Activated CD4-positive, alpha-beta T cell treated with anti-CD3 and anti-CD28 coated beads, Interleukin-2, Interleukin-6, amounts not matched to agents 100 ng/mL and 50 ng/mL, durations not matched to agents 16 hours and 8 hours (primary cell): ENCODE measurements at places on chromosomes 12 and 14.
A peak's percentile ranks its signal among the peaks of the same experiment; 100 is the strongest.

- peak; percentile 44 for DNase-seq
Measured at GRCh38 chr12:64714551-64714968, 44.6 kb downstream of the GNS start.

GRCh38 chr14:80624581-80624980 is 317.0 kb downstream of the CEP128 start:
- no peak for DNase-seq

- peak; percentile 10 for DNase-seq
Measured at GRCh38 chr14:34554540-34555250, 15.2 kb upstream of the EAPP start.

DNA sequence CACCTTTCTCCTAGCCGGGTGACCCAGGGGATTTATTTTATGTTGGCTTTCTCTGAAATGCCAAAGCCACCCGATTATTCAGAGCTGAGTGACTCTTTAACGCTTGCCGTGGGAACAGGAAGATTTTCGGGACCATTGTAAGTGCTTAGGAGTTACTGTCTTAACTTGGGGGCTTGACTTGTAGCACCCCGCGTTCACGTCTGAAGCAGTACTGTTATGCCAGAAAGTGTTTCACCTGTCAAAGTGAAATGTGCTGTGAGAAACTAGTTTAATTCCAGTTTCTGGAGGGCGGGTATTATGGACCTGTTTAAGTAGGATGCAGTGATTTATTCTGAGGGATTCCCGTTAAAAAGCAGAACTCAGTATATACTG is 218 bp downstream of the LYSET start:
- DNase-seq: no peak

DNA sequence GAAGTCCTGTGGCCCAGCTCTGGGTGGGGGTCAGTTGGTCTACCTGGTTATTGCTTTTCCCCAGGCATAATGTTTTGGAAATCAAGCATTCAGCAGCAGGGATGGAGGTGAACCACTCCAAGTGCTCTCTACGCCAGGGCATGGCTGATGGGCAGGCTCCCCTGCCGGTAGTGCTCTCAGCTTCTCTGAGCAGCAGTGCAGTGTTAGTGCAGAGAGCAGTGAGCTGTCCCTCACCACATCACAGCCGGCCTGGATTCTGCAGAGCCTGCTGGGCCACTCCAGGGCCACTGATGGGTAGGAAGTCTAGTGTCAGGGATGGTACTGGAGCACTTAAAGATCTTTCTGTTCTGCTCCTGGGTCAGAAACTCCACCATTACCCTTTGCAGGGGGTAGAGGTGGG is 151.1 kb downstream of the CALM1 start:
- no peak for DNase-seq

- no peak for DNase-seq
Measured at GRCh38 chr12:34597548-34598351, 575.5 kb downstream of the ALG10 start.

DNA sequence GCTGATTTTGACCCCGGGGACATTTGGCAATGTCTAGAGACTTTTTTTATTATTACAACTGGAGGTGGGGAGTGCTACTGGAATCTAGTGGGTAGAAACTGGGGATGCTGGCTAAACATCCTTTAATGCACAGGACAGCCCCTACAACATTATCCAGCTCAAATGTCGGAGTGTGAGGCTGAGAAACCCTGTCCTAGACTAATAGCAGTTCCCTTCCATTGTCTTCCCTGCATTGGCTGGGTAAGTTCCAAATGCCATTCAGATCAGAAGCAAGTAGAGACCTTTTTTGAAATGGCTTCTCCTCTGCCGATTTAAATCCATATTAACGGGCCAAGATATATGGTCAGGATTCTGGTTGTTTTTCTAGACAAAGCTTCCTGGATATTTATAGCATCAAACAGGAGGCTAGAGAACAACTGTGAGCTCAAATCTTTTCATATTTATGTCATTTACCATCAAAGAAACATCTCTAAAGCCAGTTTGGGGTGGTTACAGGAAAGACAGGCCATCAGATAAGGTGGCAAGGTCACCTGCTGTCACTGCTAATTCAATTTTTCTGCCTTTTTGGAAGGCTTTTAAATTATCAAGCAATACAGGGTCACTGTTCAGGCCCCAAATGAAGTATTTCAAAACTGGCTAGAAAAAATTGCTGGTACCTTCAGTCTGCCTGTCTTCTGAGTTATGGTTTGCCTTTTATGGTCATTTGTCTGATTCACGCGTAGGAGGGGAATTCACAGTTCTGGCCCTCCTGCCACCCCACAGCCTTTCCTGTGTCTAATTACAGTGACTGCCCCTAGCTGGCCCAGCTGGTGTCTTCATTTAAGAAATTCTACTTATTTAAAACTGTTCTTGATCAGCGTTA is 20.1 kb upstream of the AKAP5 start:
- peak; percentile 79 for DNase-seq

GRCh38 chr12:33942172-33942571 is 80.1 kb upstream of the ALG10 start:
- DNase-seq: no peak

GRCh38 chr12:82555699-82556098 is 131.0 kb upstream of the TMTC2 start:
- DNase-seq: no peak
